ENCODE measurements at places on chromosomes 3 and 15.

DNA sequence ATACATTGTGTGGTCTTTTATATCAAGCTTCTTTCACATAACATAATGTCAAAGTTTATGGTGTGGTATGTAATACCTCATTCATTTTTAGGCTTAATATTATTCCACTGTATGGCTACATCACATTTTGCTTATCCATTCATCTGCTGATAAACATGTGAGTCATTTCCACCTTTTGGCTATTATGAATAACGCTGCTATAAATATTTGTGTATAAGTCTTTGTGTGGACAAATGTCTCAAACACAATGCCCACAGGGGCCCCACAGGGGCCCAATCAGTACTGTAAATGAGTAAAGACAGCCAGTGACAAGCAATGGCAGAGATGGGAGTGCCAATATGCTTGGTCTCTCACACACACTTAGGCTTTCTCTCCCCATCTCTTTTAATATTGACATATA lies 54.2 kb downstream of the PIK3R4 start:
- no peak for DNase-seq

DNA sequence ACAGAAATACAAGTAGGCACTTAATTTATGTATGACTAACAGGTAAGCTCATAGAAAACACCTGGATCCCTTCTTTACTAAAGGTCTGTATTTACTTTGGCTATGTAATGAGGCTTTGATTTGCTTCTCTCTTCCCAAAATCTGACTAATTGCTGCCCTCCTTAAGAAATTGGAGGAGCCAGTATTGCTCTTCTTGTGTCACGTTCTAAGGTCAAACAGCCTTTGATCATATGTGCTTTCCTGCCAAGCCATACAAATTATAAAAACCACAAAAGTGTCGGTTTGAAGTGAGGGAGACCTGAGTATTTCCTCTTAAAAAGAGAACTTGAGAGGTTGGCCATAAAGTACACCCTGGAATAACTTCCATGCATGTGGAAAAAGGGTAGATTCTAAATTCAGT lies 112.1 kb upstream of the MB21D2 start:
- no peak for DNase-seq

DNA sequence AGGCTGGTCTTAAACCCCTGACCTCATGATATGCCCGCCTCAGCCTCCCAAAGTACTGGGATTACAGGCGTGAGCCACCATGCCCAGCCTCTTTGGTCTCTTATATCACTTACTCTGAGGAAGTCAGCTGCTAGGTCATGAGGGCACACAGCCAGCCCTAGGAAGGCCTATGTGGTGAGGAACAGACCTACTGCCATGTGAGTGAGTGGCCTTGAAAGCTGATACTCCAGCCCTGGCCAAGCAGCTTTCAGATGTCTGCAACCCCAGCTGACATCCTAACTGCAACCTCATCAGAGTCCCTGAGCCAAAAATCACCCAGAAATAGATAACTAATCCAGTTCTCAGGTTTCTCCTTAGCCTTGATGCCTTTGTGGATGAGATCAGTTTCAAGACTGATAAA lies 224.3 kb downstream of the EDEM1 start:
- no peak for DNase-seq

DNA sequence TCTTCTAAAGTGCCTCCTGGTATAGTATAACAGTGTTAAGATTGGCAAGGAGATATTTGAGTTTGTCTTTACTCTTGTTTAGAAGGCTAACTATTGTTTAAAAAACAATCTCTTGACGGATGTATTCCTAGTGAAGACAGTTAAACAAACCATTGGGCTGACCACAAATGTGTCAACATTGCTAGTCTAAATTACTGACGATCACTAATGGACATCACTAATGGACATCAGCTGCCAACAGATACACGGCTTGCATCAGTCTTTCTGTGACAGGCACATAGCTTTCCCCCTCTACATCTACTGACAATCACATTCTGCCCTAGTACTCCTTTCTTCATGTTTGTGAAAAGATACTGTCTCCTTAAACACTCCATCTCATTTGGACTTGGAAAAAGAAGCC lies 57.1 kb upstream of the ETV5 start:
- no peak for DNase-seq

GRCh38 chr3:34696831-34697230 lies 898.4 kb downstream of the PDCD6IP start:
- no peak for DNase-seq

- no peak for DNase-seq
Observed at GRCh38 chr3:100436951-100437350, 35.6 kb downstream of the LNP1 start.

DNA sequence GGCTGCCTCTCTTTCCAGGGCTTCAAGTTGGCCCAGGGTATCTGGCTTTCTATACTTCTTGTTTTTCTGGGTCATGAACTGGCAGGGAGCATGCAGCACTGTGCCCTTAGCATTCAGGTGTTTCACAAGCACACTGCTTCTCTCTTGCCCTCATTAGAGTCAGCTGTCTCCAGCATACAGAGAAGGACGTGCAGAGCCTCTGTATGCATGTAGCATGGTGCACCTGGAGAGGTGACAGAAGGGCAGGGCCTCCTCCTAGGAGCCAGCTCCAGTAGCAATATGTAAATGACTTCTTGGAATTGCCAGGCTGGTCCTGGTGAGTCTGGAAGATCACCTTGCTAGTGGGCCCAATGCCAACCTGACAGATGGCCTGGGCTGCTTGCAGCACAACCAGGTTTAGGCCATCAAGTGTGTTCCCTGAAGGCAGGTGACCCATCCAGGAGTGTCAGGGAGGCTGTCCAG lies 44.8 kb upstream of the ATP2C1 start:
- no peak for DNase-seq

DNA sequence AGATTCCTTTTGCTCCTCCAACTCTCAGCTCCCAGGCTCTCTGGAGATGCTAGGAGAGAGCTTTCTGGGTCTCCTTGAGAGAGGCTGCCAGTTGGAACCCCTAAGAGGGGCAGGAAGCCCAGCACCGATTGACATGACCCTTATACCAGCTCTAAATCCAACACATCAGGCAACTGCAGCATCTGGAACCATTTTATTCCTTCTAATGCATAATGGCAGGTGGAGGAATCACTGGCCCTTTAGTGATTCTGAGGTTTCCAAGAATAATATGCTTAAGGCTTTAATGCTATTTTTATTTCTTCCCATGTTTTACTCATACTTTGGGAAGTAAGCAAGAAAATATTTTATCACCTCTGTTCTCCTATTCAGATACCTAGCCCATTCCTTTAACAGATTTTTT lies 60.3 kb upstream of the TEX264 start:
- no peak for DNase-seq
